ENCODE measurements at places on chromosomes 7 and 10.

DNA sequence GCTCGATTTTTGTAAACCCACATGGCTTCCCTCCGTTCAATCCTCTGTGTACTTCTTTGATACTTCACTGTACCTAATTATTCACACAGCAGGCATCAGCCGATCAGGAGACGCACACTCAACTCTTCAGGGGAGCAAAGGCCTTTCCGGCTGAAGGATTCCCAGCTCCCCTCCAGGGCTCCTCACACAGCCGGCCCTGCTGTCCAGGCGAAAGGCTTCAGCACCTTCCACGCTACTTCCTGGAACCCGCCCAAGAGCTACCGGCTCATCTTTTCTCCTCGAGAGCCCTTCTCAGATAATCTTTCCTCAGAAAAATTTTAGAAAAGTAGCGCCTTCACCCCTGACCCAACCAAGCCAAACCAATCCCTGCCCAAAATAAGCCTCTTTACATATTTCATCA is 270.4 kb downstream of the ZMYND11 start:
- peaks cover 11% of the 10 kb centered on the region for H3K36me3 ChIP-seq
- H3K27ac ChIP-seq = no peak overlapping the region
- no peaks in the 10 kb centered on the region for H3K4me1 ChIP-seq
- DNase-seq = no peak

DNA sequence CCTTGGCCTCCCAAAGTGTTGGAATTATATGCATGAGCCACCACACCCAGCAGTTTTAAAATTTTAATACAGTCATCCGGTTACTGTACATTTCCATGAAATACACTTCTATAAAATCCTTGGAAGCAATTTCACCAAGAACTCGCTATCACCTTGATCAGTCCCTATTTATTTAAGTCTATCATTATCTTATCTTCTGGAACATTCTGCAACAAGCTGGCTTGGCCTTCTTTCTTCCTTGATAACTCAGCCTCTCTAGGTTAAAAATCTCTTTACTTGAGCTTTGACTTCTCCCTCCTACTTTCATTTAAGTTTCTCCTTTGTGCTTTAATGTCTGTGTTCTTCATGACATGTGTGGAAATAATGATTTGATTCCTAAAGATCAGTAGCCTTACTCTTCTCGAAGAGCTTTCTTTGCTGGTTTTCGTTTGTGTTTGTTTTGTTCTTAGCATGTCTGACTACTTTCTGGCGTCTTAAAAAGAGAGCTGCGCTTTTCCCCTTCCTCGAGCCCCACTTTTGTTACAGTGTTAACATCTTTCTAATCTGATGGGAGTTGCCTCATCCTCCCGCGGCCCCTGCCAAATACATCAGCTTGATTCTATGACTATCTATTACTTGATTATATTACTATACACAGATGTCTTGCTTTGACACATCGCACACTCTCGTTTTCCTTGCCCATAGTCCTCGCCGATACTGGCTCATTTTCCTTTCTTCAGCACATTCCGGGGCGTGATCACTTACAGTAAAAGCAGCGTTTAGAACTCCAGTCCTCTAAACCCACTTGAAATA is 11.1 kb upstream of the CALML5 start:
- no peak overlapping the region for H3K4me3 ChIP-seq
- no peak for DNase-seq
- H3K27ac ChIP-seq = no peak overlapping the region

DNA sequence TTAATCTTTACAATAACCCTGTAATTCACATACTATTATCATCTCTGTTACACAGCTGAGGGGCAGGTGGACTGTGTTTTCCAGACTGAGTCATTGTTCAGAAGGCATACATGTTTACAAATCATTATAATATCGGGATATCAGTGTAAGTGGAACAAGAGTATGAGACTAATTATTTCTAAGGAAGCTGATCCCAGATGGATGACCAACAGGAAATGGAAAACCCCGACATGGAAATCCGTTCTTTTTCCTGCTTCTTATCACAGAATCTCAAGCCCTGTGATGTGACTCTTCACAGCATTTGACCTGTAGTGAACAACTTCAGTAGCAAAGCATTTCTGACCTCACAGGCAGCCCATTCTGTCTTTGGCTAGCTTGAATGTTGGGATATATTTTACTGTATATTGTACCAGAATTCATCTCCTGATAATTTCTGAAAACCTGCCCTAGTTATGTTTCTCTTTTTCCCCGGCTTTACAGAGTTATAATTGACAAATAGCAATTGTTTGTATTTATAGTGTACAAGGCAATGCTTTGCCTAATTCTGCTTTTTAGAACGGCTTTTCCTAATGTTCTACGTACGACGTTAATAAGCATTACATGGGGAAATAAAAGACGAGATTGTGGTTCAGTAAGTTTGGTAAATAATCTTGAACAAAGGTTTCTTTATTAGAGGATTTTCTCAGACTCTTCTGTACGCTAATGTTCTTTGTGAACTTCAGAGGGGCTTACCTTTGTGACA is 78.6 kb upstream of the SYPL1 start:
- H3K36me3 ChIP-seq = no peaks in the 10 kb centered on the region
- DNase-seq = no peak
- no peaks in the 10 kb centered on the region for H3K27me3 ChIP-seq
- H3K4me3 ChIP-seq = no peak overlapping the region
- H3K27ac ChIP-seq = no peak overlapping the region

DNA sequence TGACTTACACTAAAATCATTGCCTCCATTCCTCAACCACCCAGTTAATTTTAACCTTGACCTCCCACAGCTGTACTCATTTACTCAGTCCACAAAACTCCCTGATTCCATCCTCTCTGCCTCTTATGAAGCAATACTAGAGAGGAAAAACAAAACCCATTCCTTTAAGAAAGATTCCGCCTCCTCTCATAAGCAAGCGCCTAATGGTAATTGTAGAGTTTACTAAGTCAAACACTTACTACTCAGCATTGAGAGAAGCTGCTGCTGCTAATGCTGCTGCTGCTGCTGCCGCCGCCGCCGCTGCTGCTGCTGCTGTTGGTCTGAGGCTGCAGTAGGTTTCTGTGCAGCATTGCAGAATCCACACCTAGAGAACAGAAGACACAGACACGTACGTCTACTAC is 2.1 kb upstream of the ADD3 start:
- H3K27me3 ChIP-seq = no peaks in the 10 kb centered on the region
- H3K36me3 ChIP-seq = no peaks in the 10 kb centered on the region
- H3K27ac ChIP-seq = no peak overlapping the region
- H3K4me1 ChIP-seq = peaks cover 11% of the 10 kb centered on the region
- H3K4me3 ChIP-seq = no peak overlapping the region

DNA sequence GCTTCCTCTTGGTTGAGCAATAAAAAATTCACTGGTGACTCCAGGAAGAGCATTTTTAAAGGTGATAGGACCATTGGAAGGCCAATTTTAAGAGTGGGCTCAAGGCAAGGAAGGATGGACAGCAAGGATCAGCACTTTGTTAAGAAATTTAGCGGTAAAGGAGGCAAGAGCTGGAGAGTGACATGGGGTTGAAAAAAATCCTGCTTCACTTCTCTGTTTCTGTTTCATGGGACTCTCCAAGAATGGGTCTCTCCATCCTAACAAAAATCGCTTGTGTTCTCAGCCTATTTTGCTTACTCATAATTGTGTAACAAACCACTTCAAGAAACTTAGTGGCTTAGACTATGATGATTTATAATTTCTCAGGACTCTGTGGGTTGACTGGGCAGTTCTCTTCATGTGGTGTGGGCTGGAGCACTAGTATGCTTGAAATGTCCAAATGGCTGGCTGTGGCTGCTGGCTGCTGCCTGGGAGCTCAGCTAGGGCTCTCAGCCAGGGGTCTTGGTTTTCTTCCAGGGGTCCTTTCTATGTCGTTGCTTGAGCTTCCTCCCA is 59.8 kb upstream of the ZNRF2 start:
- H3K4me3 ChIP-seq = no peak overlapping the region
- H3K27me3 ChIP-seq = no peaks in the 10 kb centered on the region
- no peak overlapping the region for H3K27ac ChIP-seq
- H3K36me3 ChIP-seq = no peaks in the 10 kb centered on the region
- no peak for DNase-seq

DNA sequence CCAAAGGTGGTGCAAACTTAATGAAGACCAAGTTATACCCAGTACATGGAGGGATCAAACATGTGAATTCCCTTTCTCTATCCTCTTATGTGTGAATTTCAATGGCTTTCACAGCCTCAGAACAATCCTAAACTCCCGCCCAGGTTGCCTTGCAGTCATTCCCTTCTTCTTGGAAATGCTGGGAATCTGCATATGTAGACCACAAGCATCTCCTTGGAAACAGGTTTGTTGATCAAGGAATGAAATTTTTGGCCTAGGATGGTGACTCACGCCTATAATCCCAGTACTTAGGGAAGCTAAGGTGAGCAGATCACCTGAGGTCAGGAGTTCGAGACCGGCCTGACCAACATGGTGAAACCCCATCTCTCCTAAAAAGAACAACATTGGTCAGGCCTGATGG is 77.8 kb upstream of the ABI1 start:
- no peaks in the 10 kb centered on the region for H3K4me1 ChIP-seq
- H3K27ac ChIP-seq = no peak overlapping the region
- H3K27me3 ChIP-seq = no peaks in the 10 kb centered on the region
- no peak overlapping the region for H3K4me3 ChIP-seq

DNA sequence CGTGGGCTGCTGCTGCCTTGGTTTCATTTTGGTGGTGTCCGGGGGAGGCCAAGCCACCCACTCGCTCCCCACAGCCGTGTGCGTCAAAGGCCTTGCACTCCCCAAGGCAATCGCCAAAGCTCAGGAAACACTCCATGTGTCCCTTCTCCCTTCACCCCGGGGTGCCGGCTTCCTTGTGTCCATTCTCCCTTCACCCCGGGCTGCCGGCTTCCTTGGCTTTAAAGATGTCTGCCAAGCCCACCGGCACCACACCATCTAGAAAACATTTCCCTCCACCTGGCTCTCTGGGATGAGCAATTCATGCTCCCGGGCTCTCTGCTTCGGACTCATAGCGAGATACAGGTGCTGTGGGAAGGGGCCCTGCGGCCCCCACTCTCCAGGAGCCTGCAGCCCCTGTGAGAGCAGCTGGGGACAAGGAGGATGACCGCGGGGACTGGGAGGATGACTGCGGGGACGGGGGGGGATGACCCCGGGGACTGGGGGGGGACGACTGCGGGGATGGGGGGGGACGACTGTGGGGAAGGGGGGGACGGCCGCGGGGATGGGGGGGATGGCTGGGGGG is 322.1 kb downstream of the DNAJB6 start:
- DNase-seq = no peak
- H3K4me1 ChIP-seq = 0 out of 2 replicates have a peak, but pooled peaks cover 2% of the 10 kb centered on the region
- no peak overlapping the region for H3K4me3 ChIP-seq
- no peaks in the 10 kb centered on the region for H3K36me3 ChIP-seq
- H3K27me3 ChIP-seq = no peaks in the 10 kb centered on the region

DNA sequence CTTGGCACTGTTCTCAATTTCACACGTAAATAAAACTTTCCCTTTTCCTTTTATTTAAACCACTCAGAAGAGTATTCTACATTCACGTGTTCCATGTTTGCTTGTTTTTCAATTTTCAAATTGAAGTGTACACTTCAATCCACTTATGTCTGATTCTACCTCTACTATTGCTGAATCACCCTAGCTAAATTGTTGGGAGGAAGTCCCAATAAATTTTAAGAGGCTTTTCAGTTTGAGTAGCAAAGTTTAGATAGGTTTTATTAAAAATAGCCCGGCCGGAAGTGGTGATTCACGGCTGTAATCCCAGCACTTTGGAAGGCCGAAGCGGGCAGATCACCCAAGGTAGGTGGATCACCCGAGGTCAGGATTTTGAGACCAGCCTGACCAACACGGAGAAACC is 1414.7 kb upstream of the CELF2 start:
- H3K36me3 ChIP-seq = no peaks in the 10 kb centered on the region
- no peaks in the 10 kb centered on the region for H3K27me3 ChIP-seq
- DNase-seq = no peak

GRCh38 chr10:71068861-71069271 is 143.5 kb upstream of the UNC5B start:
- peaks cover 9% of the 10 kb centered on the region for H3K4me1 ChIP-seq
- no peak overlapping the region for H3K4me3 ChIP-seq
- no peak for DNase-seq
- 0 out of 2 replicates have a peak, but pooled peaks cover 5% of the 10 kb centered on the region for H3K27me3 ChIP-seq
- no peaks in the 10 kb centered on the region for H3K36me3 ChIP-seq

DNA sequence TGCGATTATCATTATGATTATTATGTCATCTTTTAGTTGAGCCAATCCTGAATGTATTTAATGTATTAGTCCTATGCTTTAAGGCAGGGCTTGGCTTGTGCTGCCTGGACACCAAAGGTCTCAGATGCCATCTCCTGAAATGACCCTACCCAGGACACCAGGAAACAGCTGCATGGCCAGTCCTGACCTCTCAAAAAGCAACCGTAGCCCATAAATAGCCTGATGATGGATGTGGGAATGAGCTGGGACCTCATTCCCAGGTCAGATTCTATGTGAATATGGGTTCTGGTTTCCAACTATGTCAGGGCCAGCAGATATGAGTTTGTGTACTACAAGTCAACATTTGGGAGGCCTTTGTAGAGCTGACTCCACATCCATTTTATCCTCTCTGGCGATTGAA is 438.4 kb downstream of the NRG3 start:
- no peaks in the 10 kb centered on the region for H3K27me3 ChIP-seq
- DNase-seq = no peak
- H3K36me3 ChIP-seq = no peaks in the 10 kb centered on the region
- H3K27ac ChIP-seq = no peak overlapping the region
- no peaks in the 10 kb centered on the region for H3K4me1 ChIP-seq
- H3K4me3 ChIP-seq = no peak overlapping the region

- H3K4me3 ChIP-seq = no peak overlapping the region
- DNase-seq = no peak
- H3K36me3 ChIP-seq = no peaks in the 10 kb centered on the region
- no peak overlapping the region for H3K27ac ChIP-seq
- peaks cover 35% of the 10 kb centered on the region for H3K4me1 ChIP-seq
These were observed 99.9 kb upstream of the IKZF1 start for GRCh38 chr7:50204581-50204980.

- H3K36me3 ChIP-seq = no peaks in the 10 kb centered on the region
- no peak overlapping the region for H3K27ac ChIP-seq
- H3K27me3 ChIP-seq = no peaks in the 10 kb centered on the region
- H3K4me1 ChIP-seq = no peaks in the 10 kb centered on the region
- DNase-seq = no peak
- H3K4me3 ChIP-seq = no peak overlapping the region
These were observed 35.6 kb downstream of the ANKMY2 start for GRCh38 chr7:16609842-16610450.

DNA sequence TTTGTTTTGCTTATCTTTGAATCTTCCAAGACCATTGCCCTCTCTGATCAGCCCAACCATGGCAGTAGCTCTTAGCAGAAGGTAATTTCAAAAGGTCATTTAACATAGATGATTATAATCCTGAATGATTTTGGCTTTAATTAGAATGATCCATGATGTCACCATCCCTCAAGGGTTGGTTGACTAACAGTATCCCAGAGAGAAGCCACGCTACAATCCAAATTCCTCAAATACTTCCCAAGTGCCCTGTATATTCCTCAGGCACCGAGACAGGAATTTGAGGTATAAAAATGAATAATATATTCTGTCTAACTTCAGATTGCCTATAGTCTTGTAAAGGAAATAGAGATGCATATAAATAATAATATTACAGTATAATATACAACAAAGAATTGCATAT is 42.1 kb upstream of the TMEM196 start:
- no peak for DNase-seq
- no peaks in the 10 kb centered on the region for H3K27me3 ChIP-seq
- H3K4me1 ChIP-seq = no peaks in the 10 kb centered on the region
- no peak overlapping the region for H3K4me3 ChIP-seq

- H3K27ac ChIP-seq = no peak overlapping the region
- no peaks in the 10 kb centered on the region for H3K36me3 ChIP-seq
- DNase-seq = no peak
These were observed 598.6 kb upstream of the MGMT start for GRCh38 chr10:128868481-128868880.
